T follicular helper cell (primary cell): ENCODE measurements at places on chromosomes 4 and X.
A peak's percentile ranks its signal among the peaks of the same experiment; 100 is the strongest.

DNA sequence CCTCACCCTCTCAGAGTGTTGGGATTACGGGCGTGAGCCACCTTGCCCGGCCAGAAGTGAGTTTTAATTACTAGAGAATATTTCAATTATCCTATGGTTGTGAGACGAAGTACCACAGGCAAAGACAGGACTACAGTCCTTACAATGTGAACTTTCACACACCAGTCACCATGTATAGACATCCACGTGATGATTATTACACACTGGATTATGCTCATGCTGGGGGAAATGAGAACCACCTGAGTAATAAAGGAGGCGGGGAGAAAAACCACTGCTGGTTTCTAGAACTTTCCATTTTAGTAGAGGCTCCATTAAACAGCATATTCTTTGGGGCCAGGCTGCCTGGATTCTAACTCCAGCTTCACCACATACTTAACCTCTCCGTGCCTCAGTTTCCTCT, 42.5 kb upstream of the TLR2 start:
- no peak for DNase-seq

GRCh38 chrX:40240844-40241243, 143.1 kb upstream of the BCOR start:
- no peak for DNase-seq

- DNase-seq, result no peak
Measured at GRCh38 chr4:15926486-15926885, 12.1 kb downstream of the FGFBP1 start.

DNA sequence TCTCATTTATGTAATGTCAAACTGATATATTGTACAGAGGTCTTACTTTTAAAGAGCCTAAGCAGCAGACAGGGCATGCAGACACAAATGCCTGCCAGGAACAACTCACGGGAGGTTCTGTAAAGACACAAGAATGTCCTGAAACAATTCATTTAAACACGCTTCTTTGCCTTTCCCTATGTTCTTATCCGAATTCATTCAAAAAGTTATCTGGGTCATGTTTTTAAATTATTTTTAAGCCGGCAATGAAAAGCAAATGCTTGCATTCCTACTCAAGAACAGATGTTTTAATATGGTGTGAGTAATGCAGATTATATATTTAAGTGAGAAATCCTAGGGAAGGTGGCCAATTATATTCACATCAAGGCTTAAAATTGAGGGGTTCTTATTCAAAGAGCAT, 192.6 kb downstream of the PDGFC start:
- no peak for DNase-seq

GRCh38 chr4:183142571-183143550, 43.8 kb downstream of the WWC2 start:
- DNase-seq, result no peak

- DNase-seq, result no peak
Measured at GRCh38 chr4:122334828-122335227, 44.0 kb upstream of the ADAD1 start.

DNA sequence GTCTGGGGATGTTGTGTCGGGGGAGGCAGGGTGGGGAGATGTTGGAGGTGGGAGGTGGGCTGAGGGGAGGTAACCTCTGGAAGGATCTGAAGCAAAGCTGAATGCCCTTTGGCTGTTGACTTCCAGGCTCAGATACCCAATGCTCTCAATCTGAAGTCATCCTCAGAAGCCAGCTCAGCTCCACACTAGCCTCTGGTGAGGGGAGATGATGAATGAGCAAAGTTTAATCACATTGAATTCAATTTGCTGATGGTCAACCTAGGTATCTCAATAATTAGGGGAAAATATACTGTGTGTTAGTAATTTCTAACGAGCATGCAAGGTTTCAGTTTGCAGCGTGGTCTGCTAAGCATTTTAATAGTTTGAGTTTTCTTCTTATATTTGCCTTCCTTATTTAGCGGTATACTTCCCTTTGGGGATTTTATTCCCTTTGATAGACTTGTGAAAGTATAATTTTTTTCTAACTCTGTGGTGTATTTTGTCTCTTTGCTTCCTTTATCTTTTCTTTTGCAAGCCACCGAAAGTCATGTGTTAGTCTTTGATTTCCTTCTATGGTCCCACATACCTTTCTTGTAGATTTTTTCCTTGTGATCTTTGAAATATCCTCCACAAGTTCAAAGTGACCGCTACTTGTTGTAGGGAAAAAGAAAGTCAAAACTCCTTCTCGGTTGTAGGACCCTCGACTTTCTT, 146.3 kb upstream of the LEF1 start:
- DNase-seq, result no peak

GRCh38 chr4:76341063-76341462, 34.5 kb downstream of the STBD1 start:
- DNase-seq, result no peak

DNA sequence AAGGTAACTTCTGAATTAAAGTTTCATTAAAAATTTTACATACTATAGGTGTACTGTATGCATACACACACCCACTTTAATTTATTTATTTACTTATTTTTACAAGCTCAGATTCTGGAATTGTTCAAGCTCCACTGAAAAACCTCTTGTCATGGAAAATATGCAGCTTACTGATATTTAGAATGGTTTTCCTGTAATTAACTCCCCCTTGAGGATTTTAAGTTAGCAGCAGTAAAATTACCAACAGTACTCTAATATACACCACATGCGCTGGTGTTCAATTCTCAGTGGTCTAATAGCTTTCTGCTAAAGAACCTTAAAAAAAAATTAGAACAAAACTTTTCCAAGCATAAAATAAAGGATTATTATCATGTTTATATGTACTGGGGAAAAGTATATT, 12.0 kb downstream of the MAB21L2 start:
- DNase-seq, result no peak

DNA sequence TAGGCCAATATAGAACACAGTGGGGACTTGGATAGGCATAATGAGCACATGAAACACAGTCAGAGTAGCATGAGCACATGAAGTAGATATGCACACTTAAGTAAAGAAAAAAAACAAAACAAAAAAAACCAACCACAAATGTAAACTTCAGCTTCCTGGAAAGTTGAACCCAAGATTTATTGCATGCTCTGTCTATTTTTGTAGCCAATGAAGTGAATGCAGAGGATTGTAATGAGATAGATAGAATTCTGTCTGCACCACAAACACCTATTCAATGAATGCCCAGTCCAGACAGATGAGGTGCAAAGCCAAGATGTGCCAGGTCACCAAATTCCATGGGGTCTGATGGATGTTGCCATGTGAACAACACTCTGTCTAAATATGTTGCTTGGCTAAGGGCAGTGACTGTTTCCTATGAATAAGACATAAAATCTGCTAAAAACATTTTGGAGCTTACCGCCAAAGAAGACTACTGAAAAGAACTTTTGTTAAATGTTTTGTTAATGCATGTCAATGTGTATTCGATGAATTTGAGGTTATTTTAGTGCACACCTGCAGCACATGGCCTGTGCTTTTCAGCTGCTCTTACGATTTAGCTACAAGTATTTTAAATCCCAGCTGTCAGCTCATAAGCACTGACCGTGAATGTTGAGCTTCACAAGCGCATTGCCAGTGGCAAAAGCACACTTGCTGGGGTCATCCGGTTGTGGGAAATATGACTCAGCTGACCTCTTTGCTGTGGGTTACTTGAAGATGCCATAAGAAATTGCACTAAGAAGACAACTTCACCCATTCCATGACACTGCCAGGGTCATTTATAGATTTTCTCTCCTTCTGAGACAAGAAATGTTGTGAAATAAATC, 374.8 kb upstream of the GNPDA2 start:
- DNase-seq, result no peak

- peak; percentile 84 for DNase-seq
Measured at GRCh38 chrX:49199906-49200771, at the start of gene SYP. TSS of gene SYP (minus strand) at chrX:49200193. CDS start at chrX:49200186, 7 bp downstream.

DNA sequence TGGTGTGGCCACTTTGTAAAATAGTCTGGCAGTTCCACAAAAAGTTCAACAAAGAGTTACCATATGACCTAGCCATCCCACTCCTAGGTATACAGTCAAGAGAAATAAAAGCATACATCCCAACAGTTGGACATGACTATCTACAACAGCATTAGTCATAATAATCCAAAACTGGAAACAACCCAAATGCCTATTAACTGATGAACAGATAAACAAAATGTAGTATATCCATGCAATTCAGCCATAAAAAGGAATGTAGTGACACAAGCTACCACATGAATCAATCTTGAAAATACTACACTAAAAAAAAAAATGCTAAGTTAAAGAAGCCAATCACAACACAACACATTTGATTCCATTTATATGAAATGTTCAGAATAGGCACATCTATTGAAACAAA, 16.1 kb downstream of the MED14 start:
- no peak for DNase-seq

DNA sequence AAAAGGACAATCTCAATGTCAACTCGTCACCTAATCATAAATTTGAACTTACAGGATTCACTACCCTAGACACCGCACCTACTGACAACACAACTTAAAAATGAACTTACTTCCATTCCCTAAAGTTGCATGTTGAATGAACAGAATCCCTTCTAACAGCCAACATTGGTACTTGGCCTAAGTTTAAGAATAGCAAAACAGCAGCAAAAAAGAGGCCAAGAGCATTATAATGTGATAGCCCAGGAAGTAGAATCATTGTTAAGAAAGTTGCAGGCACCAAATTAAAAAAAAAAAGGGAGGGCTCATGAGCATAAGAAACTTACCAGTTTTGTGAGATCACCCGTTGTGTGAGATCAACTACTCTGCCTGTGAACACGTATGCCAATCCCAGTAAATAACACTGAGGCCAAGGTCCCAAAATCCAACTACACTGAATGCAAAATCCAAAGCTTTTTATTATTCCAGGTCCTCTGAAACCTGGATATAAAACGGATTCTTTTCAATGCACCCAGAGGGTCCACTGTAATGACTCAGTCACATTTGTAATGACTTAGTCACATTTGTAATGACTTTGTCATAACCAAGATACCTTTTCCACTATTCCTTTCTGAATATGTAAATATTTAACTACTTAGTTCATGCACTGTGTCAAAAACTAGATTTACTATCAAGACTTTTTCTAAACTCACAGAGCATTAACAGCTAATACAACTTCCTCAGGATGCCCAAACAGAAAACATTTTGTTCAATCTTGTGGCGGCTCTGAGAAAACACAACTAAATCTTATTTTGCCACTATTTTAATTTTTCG, 6.8 kb downstream of the HNRNPDL start:
- DNase-seq, result no peak

GRCh38 chr4:180197471-180197870, 2045.7 kb upstream of the TENM3 start:
- DNase-seq, result no peak

- no peak for DNase-seq
Measured at GRCh38 chr4:113331811-113332210, 282.4 kb downstream of the ANK2 start.

DNA sequence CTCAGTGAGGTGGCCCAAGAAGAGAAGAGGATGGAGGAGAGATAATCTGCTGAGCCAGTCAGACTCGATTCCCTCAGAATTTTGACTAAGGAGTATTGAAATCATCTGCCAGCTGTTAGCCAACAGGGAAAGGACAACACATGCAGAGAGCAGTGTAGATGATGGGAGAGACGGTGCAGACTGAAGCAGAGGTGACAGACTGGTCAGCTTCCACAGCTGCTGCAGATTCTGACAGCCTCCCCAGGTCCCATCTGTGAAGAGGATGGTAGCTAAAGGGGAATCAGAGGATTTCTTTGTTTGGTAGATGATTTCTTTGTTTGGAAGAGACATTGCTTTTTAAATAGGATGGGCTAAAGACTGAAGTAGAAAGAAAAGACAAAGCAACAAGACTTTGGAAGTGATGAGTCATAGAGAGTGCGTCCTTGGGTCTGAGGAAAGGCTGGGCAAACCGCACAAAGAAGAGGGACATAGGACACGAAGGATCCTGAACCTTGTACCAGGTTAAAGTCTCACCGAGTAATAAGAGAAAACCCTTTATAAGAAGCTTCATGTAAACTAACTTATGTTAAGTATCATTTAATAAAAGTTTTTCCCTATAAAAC, 27.6 kb downstream of the INTU start:
- DNase-seq, result no peak

- DNase-seq, result no peak
Measured at GRCh38 chrX:1025413-1025812, 187.0 kb downstream of the CRLF2 start.

- no peak for DNase-seq
Measured at GRCh38 chr4:1019729-1020470, 8.5 kb downstream of the FGFRL1 start.

GRCh38 chrX:70979136-70979762, 48.4 kb upstream of the SLC7A3 start:
- no peak for DNase-seq

GRCh38 chr4:74517996-74518395, 73.1 kb downstream of the AREG start:
- no peak for DNase-seq

DNA sequence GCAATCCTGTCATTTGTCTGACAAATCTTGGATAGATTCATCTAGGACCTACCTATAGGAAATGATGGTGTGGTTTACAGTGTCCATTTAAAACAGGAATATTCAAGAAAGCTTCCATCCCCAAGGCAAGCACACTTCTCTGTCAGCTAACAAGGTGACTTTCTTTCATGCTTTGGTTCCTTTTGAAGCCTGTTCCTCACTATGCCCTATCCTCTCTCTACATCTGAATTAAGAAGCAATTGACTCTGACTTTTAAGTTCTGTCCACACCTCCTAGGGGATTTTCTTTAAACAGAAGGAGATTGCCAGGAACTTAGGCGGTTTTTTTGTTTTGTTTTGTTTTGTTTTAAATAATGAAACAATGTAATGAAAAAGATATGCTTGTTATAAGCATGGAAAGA, 1181.4 kb upstream of the TENM3 start:
- no peak for DNase-seq

GRCh38 chr4:48642421-48643374, 137.4 kb downstream of the FRYL start:
- no peak for DNase-seq

DNA sequence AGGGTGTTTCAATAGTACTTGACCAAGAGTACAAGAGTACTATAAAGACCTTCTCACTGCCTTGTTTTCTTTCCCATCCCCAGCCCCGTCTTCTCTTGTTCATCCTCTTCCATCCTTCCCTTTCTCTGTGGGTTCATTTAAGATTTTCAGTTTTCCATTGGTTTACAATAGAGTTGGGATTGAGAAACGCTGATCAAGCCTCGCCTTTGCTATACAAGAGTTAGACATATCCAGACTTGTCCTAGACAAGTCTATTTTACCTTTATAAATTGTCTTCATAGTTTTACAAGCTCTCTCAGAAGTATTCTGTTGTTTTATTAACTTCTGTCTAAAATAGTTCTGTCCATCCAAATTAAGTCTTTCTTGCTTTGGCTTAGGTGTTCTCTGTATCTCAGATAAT, 29.6 kb upstream of the SCML1 start:
- DNase-seq, result no peak

GRCh38 chr4:185394568-185395237, 1.0 kb downstream of the LRP2BP start:
- no peak for DNase-seq
